CD4-positive, alpha-beta T cell treated with Interleukin-12 subunit alpha and Interleukin-12 subunit beta, for 1 hour (primary cell): ENCODE measurements at places on chromosomes 12 and 14.

- DNase-seq: no peak
Observed at GRCh38 chr12:19546027-19546426, 106.7 kb downstream of the AEBP2 start.

DNA sequence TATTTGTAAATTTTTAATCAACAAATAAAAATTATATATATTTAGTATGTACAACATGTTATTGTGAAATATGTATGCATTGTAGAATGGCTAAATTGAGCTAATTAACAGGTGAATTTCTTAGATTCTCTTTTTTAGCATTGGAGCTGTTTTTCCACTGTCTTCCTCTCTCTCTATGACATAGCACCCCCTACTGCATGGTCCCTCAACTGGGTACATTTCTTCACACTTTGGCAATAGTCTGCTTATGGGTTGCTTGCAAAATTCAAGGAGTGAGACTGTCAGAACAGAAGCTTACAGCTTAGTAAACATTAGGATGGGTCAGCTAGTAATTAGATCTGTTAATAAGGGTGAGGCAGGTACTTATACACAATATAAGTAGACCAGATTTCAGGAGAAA lies 658.5 kb upstream of the MGAT4C start:
- DNase-seq: no peak

GRCh38 chr14:90062127-90062794 lies 467 bp downstream of the KCNK13 start:
- no peak for DNase-seq

- no peak for DNase-seq
Observed at GRCh38 chr14:91125271-91125660, 11.4 kb downstream of the DGLUCY start.

DNA sequence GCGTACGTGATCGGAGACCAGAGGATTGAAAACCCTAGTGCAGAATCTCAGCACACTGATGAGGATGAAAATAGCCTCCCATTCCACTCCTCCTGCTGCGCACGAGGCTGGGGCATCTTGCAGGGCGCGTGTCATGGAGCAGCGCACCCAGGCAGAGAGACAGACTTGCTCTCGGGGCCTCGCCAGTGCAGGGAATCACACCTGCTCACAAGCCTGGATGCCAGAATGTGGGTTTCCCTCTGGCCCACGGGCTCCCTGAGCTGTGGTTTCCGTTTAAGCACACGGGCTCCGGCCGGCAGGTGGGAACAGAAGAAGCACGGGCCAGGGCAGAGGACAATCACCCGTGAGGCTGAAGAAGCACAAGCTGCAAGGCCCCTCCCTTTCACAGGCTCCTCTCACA lies 2.0 kb downstream of the FGF6 start:
- no peak for DNase-seq

DNA sequence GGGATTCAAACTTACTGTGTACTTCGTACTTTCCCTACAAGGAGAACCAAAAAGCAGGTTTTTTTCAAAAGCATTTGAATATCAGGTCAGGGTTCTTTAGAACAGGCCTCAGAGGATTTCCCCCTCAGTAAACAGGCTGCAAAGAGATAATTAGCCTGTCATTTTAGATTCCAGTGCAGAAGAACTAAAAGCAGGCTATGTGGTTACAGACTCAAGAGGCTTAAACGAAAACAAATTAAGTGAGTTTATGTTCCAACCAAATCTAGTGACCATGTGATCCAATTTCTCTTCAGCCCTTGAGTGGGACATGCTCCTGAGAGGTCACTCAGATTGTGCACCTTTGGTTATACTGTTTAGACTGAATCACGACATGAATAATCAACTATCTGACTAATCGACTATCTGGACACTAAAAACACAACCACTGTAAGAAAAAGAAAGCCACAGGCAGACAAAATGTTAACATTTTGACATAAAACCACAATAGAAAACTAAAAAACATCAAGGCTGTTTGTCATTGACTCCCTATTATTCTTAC lies 4.5 kb downstream of the TMED8 start:
- DNase-seq: peak; percentile 13

- peak; percentile 16 for DNase-seq
Observed at GRCh38 chr12:5745251-5745888, 199.7 kb downstream of the ANO2 start.

DNA sequence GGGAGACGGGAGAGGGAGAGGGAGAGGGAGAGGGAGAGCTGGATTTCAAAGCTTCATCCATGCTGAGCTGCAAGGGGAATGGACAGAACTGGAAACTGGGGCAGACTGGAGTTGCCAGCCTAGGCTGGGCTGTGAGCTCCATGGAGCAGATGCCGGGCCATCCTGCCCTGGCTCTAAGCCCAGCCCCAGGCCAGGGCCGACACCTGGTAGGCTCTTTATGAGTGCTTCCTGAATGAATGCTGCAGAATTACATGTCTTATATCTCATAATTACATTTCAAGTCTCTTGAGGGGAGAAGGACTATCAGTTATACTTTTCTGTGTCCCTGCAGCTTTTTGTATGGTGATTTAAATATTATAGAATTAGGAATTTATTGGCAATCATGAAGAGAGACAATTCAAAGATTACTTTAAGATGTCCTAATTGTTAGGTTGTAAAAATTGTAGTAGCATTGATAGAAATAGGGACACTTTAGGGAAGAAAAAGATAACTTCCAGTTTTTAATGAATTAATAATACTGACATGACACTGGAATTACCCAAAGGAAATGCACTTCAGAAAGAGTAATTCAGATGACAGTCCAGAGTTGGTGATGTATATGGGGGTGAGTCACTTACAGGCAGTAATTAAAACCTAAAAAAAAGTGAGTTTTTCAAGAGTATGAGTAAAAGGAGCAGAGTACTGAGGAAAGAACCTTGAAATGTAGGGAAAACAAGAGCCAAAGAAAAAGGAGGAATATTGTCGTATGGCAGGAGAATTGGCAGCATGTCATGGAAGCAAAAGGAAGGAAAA lies 29.0 kb downstream of the SCYL2 start:
- DNase-seq: no peak

GRCh38 chr12:25797386-25797785 lies 161.1 kb upstream of the RASSF8 start:
- DNase-seq: no peak

GRCh38 chr12:46269429-46270241 lies 792 bp upstream of the SLC38A1 start:
- peak; percentile 75 for DNase-seq

- no peak for DNase-seq
Observed at GRCh38 chr14:51513281-51513680, 138.4 kb upstream of the FRMD6 start.

DNA sequence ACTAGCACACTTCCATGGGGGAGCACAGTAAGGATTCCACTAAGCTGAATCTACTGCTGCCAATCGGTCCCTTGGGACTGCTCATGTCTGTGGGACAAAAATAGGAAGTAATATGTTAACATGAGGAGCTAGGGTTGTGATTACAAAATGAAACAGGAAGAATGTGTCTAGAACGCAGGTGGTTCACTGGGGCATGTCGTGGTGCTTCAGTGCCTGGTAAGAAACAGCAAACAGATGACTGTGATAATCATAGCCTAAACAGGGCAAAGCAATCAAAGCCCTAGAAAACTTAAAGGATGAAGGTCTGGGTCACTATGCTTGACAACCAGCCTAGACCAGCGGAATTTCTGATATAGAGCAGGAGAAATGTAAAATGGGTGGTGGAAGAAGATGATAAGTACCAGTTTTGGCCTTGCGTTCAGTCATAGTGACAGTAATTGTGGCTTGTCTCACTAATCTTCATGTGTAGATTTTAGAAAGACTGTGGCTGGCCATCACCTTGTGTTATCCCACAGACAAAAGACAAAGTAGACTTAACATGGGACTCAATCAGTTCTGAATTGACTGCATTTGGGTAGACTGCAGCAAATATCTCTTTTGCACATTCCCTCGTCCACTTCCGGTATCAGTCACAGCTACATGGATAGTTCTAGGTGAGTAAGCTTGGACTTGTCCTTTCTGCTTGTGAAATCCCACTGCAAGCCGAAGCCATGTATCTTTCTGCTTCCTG lies 51.4 kb downstream of the WASHC3 start:
- peak; percentile 1 for DNase-seq

DNA sequence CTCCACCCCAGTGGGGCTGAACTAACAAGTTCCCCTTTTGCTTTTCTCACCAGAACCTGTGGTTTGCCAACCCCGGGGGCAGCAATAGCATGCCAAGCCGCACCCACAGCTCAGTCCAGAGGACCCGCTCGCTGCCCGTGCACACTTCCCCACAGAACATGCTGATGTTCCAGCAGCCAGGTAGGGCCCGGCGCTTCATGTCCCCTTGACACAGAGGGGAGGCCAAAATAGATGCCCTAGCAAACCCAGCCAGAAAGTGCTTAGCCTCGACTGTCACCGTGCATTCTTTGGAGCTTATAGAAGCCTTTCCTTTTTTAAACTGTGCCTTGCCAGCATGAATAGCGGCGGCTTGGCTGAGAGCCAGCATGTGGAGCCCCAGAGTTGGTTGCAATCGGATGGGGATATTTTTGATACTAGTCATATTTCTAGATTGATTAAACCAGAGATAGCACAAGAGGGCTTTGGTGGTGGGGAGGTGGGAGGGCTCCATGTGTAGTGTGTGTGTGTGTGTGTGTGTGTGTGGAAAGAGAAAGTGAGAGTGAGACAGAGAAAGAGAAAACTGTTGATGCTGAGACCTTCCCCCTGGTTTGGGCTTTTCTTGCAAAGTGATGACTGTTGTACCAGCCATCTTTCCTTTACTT lies 126.1 kb downstream of the GCH1 start:
- DNase-seq: peak; percentile 20

DNA sequence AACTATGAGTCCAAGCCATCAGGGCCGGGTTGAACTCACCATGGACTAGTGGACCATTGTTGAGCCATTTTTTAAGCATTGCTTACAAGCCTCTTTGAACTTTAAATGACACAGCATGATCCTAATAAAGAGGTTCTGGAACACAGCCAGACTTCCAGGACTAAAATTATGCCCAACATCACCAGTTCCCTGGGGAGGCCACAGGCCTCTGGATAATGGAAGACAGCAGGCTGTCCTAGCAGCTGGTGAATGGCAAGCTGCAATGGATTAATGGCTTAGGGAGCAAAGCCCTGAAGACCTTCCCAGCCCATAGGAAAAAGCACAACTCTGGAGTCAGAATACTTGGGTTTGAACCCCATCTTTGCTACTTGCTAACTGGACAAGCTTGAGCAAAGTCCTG lies 71.3 kb downstream of the FLRT2 start:
- no peak for DNase-seq

DNA sequence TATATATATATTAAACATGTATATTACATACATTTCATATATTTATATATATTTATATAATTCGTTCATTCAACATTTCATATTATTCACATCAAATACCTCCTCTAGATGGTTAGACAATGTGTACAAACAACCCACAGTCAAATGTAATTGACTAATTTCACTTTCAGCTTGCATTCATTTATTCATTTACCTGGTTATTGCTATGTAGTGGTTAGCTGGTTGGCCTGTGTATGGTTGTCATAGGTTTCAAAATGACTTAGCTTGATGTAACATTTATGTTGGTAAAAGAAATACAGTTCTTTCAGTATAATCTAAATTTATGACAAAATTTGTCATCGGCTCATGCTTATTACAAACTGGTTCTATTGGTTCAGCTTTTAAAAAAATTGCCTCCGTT lies 389 bp downstream of the OR4K13 start:
- DNase-seq: no peak

DNA sequence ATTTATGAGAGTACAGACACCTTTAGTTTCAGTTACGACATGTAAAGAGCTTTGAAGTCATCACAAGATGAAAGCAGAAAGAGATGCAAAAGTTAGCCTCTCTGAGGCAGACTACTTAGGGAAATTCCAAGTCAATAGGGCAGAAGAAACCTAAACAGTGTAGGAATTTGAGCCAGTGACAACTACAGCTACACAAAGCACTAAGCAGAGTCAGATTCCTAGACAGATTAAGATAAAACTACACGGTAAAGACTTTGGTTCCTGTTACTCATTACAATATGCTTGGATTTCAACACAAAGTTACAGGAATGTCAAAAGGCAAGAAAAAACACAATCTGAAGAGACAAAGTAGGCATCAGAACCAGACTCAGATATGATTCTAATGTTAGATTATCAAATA lies 1302.3 kb downstream of the FSCB start:
- DNase-seq: no peak

GRCh38 chr14:39890026-39890425 lies 457.8 kb upstream of the FBXO33 start:
- no peak for DNase-seq
